ENCODE measurements at places on chromosomes 12 and 14.

DNA sequence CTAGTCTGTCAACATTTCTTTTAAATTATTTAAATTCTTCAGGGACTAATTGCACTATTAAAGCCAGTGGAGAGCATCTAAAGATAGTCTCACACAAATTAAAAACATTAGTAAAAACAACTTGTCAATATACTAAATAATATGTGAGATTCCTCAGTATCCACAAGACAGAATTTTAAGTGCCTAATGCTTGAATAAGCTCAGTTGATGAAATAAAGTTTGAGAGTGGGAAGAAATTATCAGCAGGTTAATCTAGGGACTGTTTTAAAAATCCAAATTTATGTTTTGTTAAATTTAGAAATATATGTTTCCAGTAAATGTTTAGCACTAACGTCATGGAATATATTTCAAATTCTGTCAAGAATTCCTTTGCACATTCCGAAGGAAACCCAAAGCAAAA, 105.2 kb downstream of the SLC41A2 start:
- no peak for DNase-seq

DNA sequence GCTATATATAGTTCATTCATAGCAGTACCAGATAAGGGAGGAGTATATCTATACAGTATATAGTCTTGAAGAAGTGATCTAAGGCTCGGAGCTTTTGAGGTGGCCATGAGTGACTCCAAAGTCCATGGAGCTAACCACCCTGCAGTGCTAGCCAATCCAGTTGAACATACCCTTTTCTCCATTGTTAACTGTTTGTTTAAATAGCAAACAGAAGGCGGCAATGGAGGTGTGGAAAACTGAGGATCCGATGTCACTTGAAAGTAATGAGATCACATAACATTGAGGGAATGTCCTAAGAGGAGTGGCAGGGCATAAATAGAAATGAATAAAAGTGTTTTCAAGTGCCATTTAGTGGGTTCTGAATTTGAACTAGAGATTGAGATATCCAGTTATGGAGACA, 12.4 kb upstream of the SNAPC1 start:
- DNase-seq = peak; percentile 35

DNA sequence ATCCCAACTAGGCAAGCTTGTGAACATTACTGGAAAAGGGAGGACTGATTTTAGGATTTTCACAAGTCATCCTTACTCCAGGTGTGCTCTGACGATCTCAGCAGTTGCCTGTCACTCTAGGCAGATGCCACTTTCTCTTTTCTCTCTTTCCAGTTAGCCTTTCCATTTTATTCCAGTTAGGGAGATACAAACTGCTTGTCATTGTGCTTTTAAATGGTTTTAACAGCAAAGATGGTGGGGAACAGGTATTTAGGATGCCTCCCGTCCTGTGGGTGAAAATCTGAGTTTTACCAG, 1.2 kb downstream of the PA2G4 start:
- DNase-seq = no peak

DNA sequence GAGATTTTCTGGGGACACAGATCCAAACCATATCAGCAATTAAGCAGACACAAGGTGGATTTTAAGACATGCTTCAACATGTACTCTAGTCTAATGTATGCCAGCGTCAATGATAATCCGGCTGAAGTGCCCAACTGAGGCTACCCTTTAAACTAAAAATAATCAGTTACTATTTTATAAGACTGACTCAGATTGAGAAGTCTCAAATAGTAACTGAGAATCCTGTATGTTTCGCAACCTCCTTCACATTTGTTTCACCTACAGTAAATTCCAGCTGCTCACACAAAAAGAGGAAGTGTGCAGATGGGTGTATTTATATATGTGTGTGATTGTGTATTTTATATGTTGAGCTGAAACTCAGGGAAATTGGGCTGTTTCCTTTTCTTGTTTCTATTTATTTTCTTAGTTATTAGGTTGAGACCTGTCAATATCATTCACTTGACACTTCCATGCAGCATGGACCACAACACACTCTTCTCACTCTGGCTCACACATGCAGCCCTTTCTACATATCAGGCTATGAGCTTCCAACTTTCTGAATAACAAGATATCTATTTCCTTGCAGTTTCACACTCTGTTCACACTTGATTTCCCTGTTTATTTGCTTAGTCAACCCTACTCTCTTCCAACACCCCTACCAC, 1224.9 kb upstream of the TMEM132C start:
- DNase-seq = no peak

- DNase-seq = no peak
These were observed 175.9 kb downstream of the MON2 start for GRCh38 chr12:62642486-62642885.

DNA sequence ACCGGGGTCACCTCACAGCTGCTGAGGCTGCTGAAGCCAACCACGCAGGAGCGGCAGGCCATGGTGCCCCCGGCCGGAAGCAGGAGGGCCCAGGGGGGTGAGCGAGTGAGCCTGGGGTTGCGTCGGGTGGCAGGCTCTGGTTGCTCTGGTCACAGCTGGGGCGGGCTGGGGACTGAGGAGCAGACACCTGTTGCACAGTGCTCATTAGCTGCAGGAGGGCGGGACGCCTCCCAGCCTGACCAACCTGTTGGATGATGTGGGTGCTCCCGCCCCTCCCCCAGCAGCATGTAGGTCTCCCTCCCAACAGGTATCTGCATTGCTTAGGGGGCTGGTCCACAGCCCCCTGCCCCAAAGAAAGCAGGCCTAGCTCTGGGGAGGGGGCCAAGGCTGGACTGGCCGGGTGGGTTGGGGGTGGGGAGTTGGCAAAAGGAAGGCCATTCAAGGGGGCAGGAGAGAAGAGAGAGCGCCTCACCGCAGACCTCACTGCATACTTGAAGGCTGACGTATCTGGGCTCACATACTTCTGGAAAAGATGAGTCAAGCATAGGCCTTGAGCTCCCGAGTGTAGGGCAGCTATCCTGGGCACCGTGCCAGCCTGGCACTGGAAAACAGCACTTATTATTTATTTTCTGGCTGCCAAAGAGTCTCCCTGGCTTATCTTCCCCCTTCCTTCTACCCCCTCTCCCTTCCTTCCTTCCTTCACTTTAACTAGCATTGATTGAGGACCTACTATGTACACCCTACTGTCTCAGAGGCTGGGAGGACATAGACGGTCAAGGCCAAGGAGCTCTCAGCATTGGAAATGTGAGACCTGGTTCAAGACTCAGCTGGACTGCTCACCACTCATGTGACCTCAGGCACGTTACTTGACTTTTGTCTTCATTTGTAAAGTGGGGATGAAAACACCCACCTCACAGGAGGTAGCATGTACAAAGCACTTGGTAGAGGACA, at the start of gene KRT80:
KRT80 (minus strand) TSS at position 174 of the 951 bp plus-strand sequence; CDS start at position 62, 112 bp downstream.
- no peak for DNase-seq

GRCh38 chr14:105019861-105020814, 745 bp downstream of the CDCA4 start:
- no peak for DNase-seq

DNA sequence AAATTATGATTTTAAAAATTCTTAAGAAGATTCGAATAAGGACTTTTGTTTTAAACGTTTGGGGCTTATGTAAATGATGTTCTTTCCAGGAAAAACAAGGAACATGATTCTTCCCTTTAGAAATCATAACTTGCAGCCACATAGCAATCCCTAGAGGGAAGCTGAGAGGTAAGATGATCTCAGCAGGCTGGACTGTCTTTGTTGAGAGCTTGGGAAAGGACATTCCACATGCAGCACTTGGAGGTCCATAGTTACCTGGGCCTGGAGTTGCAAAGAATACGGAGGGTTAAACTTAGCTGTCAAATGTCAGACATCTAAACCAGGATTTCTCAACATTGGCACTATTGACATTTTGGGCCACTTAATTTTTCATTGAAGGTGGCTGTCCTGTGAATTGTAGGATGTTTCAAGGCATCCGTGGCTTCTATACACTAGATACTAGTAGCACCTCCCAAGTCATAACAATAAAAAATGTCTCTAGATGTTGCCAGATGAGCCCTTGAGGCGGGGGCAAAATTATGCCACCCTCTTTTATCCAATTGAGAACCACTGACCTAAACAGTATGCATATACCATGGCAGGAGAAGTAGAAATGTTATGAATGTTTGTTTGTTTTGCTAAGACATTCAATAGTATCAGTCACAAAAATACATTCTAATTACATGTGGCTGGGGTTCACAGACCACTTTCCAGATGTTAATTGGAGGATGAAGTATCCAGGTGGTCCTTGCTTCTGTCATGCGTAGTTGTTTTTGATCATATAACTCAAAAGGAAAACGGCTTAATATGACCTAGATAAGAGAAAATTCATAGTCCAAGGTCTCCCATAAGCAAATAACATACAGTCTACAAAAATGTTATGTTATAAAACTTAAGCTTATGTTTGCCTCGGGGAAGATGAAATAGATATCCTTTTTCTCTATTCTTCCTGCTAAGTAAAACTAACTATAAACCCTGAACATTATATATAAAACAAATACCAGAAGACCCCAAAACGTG, 30.5 kb downstream of the TTC6 start:
- no peak for DNase-seq

- peak; percentile 82 for DNase-seq
These were observed 175.5 kb downstream of the MED13L start for GRCh38 chr12:116101991-116102390.

GRCh38 chr12:120118321-120119061, 1.9 kb upstream of the RAB35 start:
- no peak for DNase-seq

- DNase-seq = no peak
These were observed 87.8 kb downstream of the DDX51 start for GRCh38 chr12:132056320-132056719.

DNA sequence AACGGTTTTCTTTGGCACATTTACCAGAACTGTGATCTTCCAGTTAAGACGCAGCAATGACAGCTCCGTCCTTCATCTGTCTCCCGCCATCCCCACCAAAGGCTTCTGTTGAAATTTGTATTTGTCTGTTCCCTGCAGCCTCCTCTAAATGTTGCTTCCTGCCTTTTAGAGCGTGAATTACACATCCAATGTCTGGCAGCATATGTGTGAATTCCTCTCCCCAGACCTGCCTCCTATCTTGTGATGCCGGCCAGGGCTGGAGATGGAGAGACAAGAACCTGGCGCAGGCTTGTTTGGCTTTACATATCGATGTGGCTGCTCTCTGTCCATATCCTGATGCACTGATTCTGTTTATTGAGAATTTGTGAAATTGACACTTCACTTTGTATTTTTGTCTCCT, 738.4 kb upstream of the TMEM132C start:
- DNase-seq = no peak

GRCh38 chr12:45509187-45509586, 220.3 kb upstream of the ARID2 start:
- DNase-seq = no peak

GRCh38 chr14:87687420-87687819, 305.6 kb downstream of the GALC start:
- no peak for DNase-seq

- DNase-seq = no peak
These were observed 253.7 kb downstream of the DUSP6 start for GRCh38 chr12:89098441-89099112.
